ENCODE measurements at places on chromosomes 2 and 18.

DNA sequence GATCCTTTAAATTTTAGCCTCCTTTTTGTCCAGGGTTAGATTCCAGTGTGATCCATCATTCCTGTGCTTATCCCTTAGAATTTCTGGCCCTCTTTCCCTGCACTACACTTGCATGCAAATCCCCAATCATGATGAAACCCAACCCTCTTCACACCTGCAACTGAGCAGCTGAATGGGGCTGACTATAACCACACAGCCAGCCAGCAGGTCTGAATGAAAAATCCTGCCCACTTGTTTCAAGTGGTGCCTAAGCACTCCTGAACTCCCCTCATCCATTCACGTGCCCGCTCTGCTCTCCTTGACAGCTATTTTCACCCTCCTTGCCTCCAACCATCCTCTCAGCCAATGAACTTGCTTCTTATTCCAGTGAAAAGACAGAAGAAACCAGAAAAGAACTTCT, 80.5 kb upstream of the AFF3 start:
- peak; percentile 56 for DNase-seq

- DNase-seq: no peak
Observed at GRCh38 chr2:159090514-159091201, 122.2 kb downstream of the TANC1 start.

DNA sequence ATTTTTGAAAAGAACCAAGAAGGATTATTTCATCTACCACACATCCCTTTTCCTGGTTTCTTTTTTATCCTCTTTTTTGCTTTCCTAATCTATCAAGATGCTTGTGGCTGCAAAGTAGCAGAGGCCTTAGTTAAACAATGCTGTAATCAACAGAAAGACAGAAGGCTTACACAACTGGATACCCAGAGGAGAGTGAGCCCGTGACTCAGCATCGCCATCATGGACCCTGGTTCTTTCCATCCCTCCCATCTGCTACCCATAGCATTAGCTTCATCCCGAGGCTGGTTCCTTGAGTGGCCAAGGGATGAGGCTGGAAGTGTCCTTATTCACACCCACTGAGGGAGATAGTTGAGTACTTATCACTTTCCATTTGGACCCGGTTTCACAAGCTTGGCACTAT, 7.5 kb upstream of the HAAO start:
- DNase-seq: no peak

- no peak for DNase-seq
Observed at GRCh38 chr2:309954-310510, 22.1 kb upstream of the ALKAL2 start.

DNA sequence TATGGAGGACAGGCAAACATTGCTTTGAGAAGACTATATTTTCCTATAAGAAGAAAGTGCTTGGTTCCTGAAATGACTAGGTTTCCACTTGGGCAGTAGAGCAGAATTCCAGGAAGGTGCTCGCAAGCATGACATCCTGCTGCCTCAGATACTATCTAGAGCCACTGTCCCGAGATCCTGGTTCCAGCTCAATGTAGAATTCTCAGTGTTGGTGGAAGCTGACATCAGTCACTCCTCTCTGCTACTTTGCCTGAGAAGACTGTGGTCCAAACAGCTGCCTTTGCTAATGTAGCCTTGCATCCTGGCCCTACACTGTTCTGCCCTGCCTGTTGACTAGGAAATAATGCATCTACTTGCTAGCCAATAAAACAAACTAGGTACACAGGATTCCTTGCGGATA, 50.0 kb upstream of the ITGA6 start:
- DNase-seq: no peak

DNA sequence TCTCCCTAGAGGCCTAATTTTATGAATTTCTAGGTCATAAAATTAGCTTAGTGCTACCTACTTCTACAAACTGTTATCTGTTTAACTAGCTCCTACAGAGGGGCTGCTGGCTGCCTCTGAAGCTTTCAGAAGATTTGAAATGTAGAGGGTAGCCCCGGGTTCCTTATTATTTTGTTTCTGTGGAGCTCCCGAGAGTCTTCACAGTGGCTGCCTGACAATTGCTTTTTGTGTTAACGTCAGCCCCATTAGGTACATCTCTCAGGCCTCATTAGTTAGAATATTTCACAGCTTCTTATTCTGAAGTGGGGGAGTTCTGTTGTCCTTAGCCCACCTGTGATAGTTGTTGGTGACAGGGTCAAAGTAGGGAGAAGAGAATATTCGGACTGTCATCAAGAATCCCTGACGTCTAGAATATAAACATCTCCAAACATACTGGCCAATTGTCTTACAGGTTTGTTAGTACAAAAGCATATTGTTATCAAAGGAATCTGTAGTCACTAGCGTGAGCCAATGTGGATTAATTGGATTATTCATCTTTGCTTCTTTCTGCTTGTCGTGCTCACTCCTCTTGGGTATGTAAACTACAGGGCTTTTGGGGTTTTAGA, 77.5 kb downstream of the DIS3L2 start:
- DNase-seq: no peak

GRCh38 chr18:76445275-76445674, 49.8 kb downstream of the ZNF516 start:
- no peak for DNase-seq
